ENCODE measurements at places on chromosomes 7 and 10.

GRCh38 chr7:6323967-6324701 lies 51.7 kb upstream of the CYTH3 start:
- no peak overlapping the region for H3K27ac ChIP-seq
- H3K4me1 ChIP-seq: no peaks in the 10 kb centered on the region
- H3K36me3 ChIP-seq: no peaks in the 10 kb centered on the region
- no peak overlapping the region for H3K4me3 ChIP-seq
- H3K27me3 ChIP-seq: no peaks in the 10 kb centered on the region
- no peak for DNase-seq

DNA sequence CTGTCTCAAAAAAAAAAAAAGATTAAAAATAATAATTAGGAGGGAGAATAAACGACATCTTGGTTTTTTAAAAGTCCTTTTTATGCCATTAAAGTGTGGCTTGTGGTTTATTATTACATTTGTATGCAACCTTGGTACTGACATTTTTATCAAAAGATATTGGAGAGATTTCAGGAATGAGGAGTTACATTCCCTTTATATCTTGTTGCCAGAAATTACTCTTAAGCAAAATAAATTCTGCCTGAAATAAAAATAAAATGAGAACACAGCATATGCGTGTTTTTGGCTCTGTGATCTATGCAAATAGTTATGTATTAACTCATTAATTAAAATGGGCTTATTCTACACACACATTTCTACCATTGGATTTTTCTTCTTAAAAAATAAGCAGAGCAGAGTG lies 202.4 kb downstream of the BICC1 start:
- H3K27ac ChIP-seq: no peak overlapping the region
- H3K4me3 ChIP-seq: no peak overlapping the region
- H3K36me3 ChIP-seq: no peaks in the 10 kb centered on the region
- H3K4me1 ChIP-seq: no peaks in the 10 kb centered on the region
- H3K27me3 ChIP-seq: no peaks in the 10 kb centered on the region

- H3K27me3 ChIP-seq: no peaks in the 10 kb centered on the region
- H3K4me1 ChIP-seq: peaks cover 10% of the 10 kb centered on the region
- H3K36me3 ChIP-seq: no peaks in the 10 kb centered on the region
Observed at GRCh38 chr7:96708872-96709271, 774 bp downstream of the SEM1 start.

- H3K4me1 ChIP-seq: no peaks in the 10 kb centered on the region
- H3K4me3 ChIP-seq: no peak overlapping the region
- no peak overlapping the region for H3K27ac ChIP-seq
- no peaks in the 10 kb centered on the region for H3K27me3 ChIP-seq
- no peaks in the 10 kb centered on the region for H3K36me3 ChIP-seq
- DNase-seq: no peak
Observed at GRCh38 chr7:137160236-137160635, 183.3 kb downstream of the PTN start.

- no peak for DNase-seq
- no peak overlapping the region for H3K4me3 ChIP-seq
- no peak overlapping the region for H3K27ac ChIP-seq
- H3K4me1 ChIP-seq: no peaks in the 10 kb centered on the region
- no peaks in the 10 kb centered on the region for H3K36me3 ChIP-seq
- H3K27me3 ChIP-seq: no peaks in the 10 kb centered on the region
Observed at GRCh38 chr10:31878486-31878885, 50.1 kb downstream of the ARHGAP12 start.

GRCh38 chr10:72259491-72260238 lies 14.1 kb upstream of the DDIT4 start:
- H3K27ac ChIP-seq: peak overlapping the region; percentile 84
- H3K27me3 ChIP-seq: no peaks in the 10 kb centered on the region
- H3K4me1 ChIP-seq: peaks cover 80% of the 10 kb centered on the region
- no peaks in the 10 kb centered on the region for H3K36me3 ChIP-seq
- no peak for DNase-seq

DNA sequence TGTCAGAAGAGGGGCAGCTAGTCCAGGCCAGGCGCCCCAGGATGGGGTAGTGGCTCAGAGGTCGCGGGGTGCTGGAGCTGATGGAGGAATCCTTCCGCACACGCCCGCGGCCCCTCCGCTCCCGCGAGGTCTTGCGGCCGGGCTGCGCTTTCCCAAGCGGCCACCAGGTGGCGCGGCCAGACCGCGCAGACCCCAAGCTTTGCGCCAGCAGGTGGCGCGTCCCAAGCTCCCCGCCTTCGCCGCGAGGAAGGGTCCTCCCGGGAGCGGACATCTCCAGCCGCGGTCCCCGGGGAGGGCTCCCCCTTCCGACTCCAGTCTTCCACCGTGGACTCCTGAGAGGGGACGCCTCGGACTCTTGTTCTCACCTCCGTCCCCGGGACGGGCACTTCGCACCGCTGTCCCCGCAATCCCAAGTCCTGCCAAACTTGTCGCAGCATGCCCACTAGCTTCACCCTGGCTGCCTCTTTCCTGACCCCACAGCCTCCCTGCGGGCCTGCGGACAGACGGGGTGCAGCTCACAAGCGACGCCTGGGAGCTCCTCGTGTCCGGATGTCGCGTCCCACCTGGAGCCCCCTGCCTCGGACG lies 19.4 kb downstream of the KCNK18 start:
- DNase-seq: peak; percentile 59
- H3K27ac ChIP-seq: no peak overlapping the region
- H3K36me3 ChIP-seq: no peaks in the 10 kb centered on the region

GRCh38 chr10:78599122-78599853 lies 469.5 kb upstream of the ZMIZ1 start:
- no peak overlapping the region for H3K27ac ChIP-seq
- DNase-seq: no peak
- no peak overlapping the region for H3K4me3 ChIP-seq
- no peaks in the 10 kb centered on the region for H3K36me3 ChIP-seq

GRCh38 chr7:130421684-130422083 lies 19.1 kb downstream of the CEP41 start:
- no peak for DNase-seq
- H3K27me3 ChIP-seq: no peaks in the 10 kb centered on the region
- peaks cover 73% of the 10 kb centered on the region for H3K4me1 ChIP-seq

GRCh38 chr7:35968140-35968940 lies 167.5 kb downstream of the SEPTIN7 start:
- no peaks in the 10 kb centered on the region for H3K36me3 ChIP-seq
- no peak overlapping the region for H3K27ac ChIP-seq
- peaks cover 23% of the 10 kb centered on the region for H3K27me3 ChIP-seq
- no peak overlapping the region for H3K4me3 ChIP-seq
- no peaks in the 10 kb centered on the region for H3K4me1 ChIP-seq

GRCh38 chr7:31776616-31777015 lies 89.6 kb downstream of the PPP1R17 start:
- H3K4me1 ChIP-seq: no peaks in the 10 kb centered on the region
- H3K27ac ChIP-seq: no peak overlapping the region
- H3K27me3 ChIP-seq: no peaks in the 10 kb centered on the region
- no peaks in the 10 kb centered on the region for H3K36me3 ChIP-seq

DNA sequence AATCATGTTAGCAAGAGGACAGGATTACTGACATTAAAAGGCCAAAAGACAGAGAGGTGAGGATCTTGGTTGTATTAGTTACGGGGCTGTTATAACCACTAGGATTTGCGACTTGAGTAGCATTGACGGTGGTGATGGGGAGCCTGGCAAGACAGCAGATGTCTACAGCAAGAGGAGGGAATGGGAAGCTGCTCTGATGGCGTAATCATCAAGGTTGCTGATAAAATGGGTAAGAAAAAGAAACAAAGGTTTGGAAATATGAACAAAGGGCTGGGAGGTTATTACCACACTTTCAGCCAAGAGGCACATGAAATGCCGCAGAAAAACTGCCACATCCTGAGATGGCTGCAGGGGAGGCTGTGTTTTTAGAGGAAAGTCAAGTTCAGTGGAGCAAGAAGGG lies 33.9 kb downstream of the TMEM229A start:
- no peaks in the 10 kb centered on the region for H3K36me3 ChIP-seq
- no peaks in the 10 kb centered on the region for H3K4me1 ChIP-seq
- DNase-seq: no peak
- no peak overlapping the region for H3K27ac ChIP-seq
- H3K27me3 ChIP-seq: no peaks in the 10 kb centered on the region

GRCh38 chr10:99976886-99977665 lies 32.7 kb downstream of the DNMBP start:
- H3K4me1 ChIP-seq: no peaks in the 10 kb centered on the region
- no peak overlapping the region for H3K27ac ChIP-seq
- no peak overlapping the region for H3K4me3 ChIP-seq
- DNase-seq: no peak
- no peaks in the 10 kb centered on the region for H3K27me3 ChIP-seq

- H3K27ac ChIP-seq: no peak overlapping the region
- H3K27me3 ChIP-seq: no peaks in the 10 kb centered on the region
- no peaks in the 10 kb centered on the region for H3K36me3 ChIP-seq
- no peak for DNase-seq
Observed at GRCh38 chr7:49432254-49432653, 341.2 kb upstream of the VWC2 start.

- no peaks in the 10 kb centered on the region for H3K27me3 ChIP-seq
- H3K36me3 ChIP-seq: no peaks in the 10 kb centered on the region
- no peaks in the 10 kb centered on the region for H3K4me1 ChIP-seq
- no peak overlapping the region for H3K4me3 ChIP-seq
Observed at GRCh38 chr10:16923309-16923708, 106.1 kb upstream of the RSU1 start.

- H3K27ac ChIP-seq: peak overlapping the region; percentile 37
- no peaks in the 10 kb centered on the region for H3K4me1 ChIP-seq
- DNase-seq: no peak
- peaks cover 41% of the 10 kb centered on the region for H3K36me3 ChIP-seq
- no peak overlapping the region for H3K4me3 ChIP-seq
Observed at GRCh38 chr10:114856544-114857287, 35.1 kb downstream of the FHIP2A start.

DNA sequence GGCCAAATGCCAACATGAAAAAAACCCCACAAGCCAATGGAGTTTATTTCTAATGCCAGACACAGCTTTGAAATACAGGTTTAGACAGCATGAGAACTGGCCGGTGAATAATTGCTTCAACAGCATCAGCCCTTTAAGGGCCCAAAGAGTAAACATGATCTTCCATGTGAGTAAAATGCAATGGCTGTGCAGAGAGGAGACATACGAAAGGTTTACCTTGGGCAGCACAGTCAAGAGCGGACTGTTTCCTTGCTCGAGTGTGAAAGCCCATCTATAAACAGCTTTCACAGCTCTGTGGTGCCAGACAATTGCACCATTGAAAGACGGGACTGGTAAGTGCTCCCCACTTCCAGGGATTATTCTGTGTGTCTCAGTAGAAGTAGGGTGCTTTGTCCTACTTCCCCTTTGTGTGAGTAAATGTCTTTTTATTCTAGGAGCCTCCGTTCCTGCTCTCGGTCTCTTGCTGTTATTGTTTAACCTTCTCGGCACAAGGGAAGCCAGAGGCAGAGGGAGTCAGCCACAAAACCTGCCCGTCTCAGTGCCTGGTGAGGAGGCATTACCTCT lies 77.8 kb upstream of the KAT6B start:
- no peak overlapping the region for H3K27ac ChIP-seq
- no peak for DNase-seq
- H3K4me1 ChIP-seq: no peaks in the 10 kb centered on the region
- H3K4me3 ChIP-seq: no peak overlapping the region
- H3K27me3 ChIP-seq: no peaks in the 10 kb centered on the region
- no peaks in the 10 kb centered on the region for H3K36me3 ChIP-seq

- H3K4me1 ChIP-seq: no peaks in the 10 kb centered on the region
- no peak for DNase-seq
- H3K36me3 ChIP-seq: no peaks in the 10 kb centered on the region
- H3K4me3 ChIP-seq: no peak overlapping the region
- H3K27ac ChIP-seq: no peak overlapping the region
Observed at GRCh38 chr7:90266808-90267207, 21.8 kb downstream of the CFAP69 start.

DNA sequence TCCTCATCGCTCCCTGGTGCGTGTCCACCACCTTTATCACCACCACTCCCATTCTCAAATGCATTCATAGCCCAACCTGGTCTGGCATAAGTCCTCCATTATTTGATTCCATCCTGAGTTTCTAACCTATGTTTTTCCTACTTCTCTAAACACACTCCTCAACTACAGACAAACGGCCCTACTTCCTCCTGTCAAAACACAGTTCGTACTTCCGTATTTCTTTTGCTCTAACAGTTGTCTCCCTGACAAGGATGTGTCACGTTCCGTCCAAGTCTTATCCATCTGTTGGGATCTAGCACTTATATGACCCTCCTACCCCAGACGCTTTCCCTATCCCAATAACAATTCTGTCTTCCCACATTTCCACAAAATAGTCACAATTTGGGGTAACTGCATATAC lies 46.8 kb downstream of the DOCK4 start:
- no peak for DNase-seq
- H3K4me3 ChIP-seq: no peak overlapping the region
- no peaks in the 10 kb centered on the region for H3K27me3 ChIP-seq
- no peaks in the 10 kb centered on the region for H3K36me3 ChIP-seq
- no peaks in the 10 kb centered on the region for H3K4me1 ChIP-seq

DNA sequence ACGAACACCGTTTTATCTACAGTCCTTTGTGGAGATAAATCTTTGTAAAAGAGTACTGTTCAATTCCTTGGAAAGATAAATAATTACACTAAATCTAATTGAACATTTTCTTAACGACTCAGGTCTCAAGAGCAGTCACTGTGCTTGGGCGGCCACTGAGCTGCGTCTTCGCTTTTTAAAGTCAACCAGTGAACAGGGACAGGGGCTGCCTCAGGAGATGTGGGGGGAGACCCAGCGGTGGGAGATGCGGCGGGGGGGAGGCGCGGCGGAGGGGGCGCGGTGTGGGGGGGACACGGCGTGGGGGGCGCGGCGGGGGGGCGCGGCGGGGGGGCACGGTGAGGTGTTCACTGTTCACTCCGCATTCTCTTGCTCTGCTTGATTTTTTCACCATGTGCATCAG lies 39.8 kb downstream of the CAMK2B start:
- no peak overlapping the region for H3K4me3 ChIP-seq
- H3K27me3 ChIP-seq: no peaks in the 10 kb centered on the region
- no peak for DNase-seq
- no peaks in the 10 kb centered on the region for H3K36me3 ChIP-seq
- H3K4me1 ChIP-seq: no peaks in the 10 kb centered on the region

GRCh38 chr7:44081266-44081748 lies 1.0 kb downstream of the POLM start:
- H3K4me3 ChIP-seq: peak overlapping the region; percentile 74
- H3K4me1 ChIP-seq: peaks cover 53% of the 10 kb centered on the region
- no peak for DNase-seq
- peaks cover 23% of the 10 kb centered on the region for H3K36me3 ChIP-seq

DNA sequence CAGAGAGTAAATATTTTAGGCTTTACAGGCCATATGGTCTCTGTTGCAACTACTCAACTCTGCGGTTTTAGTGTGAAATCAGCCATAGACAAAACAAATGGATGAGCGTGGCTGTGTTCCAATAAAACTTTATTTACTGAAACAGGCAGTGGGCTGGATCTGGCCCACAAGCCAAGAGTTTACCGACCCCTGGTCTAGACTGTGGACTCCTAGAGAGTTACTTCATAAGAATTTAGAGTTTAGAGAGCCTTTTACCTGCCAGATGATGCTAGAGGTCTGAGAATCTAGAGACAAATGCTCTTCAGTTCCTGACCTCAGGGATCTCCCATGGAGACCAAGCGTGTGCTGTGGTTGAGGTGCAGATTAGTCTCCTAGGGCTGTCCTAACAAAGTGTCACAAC lies 174.8 kb downstream of the PTEN start:
- H3K27ac ChIP-seq: no peak overlapping the region
- H3K27me3 ChIP-seq: no peaks in the 10 kb centered on the region
- no peak overlapping the region for H3K4me3 ChIP-seq
- DNase-seq: no peak
- H3K4me1 ChIP-seq: peaks cover 3% of the 10 kb centered on the region

- no peak overlapping the region for H3K27ac ChIP-seq
- H3K36me3 ChIP-seq: no peaks in the 10 kb centered on the region
- no peak for DNase-seq
- peaks cover 2% of the 10 kb centered on the region for H3K27me3 ChIP-seq
Observed at GRCh38 chr7:22339725-22340390, 17.1 kb downstream of the RAPGEF5 start.

Data from T-cell (primary cell).